ENCODE measurements at places on chromosomes 5 and 9.
A peak's percentile ranks its signal among the peaks of the same experiment; 100 is the strongest.

- no peak for DNase-seq
Observed at GRCh38 chr5:14959399-14960119, 88.0 kb upstream of the ANKH start.

GRCh38 chr5:96001262-96001661 is 39.6 kb upstream of the ELL2 start:
- no peak for DNase-seq

GRCh38 chr5:135160036-135160675 is 126.1 kb upstream of the PITX1 start:
- no peak for DNase-seq

DNA sequence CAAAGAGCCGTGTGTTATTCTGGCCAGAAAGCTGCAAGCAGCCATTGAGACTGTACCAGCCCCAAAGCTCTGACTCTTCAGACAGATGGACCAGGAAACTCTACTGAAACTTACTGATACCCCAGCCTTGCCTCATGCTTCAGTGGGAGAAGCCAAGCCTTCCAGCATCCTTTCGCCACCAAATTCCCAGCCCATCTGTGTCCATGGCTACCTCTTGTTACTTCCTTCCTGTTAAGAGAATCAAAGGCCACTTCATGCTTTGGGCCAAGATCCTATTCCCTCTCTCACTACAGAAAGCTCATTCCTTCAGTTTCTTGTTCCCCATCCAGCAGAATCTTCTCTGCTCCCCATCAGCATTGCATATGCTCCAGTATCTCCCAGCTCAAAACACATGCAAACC is 46.9 kb upstream of the FREM1 start:
- no peak for DNase-seq

DNA sequence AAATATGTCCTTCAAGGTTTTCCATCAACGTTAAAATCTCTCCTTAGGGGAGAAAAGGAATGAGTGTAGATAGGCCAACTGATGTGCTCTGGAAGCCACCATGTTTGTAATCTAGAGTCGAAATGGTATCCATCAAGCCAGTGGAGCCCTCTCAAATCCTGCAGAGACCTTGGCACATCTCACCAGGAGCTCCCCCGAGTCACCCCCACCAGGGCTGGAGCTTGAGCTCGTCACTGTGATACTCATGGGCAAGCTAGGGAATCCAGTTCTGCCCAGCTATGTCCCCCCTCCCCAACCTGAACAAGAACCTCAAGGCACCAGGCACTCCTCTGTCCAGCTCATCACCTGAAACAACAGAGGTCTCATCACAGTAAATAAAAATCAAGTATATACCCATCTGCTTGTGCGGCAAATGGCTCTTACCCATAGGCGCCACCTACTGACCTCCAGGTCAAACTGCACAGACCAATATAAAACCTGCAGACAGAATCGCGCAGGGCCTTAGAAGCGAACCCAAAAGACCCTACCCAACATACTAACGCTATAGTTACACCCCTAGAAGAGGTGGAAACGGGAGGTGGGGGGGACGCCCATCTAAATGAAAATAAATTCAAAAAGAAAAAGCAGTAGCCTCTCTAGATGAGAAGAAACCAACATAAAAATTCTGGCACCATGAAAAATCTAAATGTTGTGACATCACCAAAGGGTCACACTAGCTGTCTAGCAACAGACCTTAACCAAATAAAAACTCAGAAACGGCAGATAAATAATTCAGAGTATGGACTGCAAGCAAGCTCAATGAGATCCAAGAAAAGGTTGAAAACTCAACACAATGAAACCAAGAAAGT is 75.0 kb downstream of the TTC39B start:
- peak; percentile 52 for DNase-seq

DNA sequence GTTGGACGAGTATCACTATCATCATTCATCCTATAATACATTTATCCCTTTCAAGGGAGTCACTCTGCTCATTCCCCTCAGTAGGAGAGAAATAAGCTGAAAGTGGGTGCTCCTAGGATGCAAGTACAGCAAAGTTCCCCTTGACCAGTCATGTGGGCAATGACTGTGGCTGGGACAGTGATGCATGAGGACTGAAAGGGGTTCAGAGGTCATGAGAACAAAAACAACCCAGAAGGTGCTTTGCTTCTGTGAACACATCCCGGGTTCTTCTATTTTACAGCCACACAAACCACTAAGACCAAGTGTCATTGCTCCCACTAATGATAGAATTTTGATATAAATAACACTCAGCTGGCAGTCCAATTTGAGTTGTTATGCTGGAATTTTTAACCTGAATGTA is 177.8 kb upstream of the ADCY2 start:
- no peak for DNase-seq

DNA sequence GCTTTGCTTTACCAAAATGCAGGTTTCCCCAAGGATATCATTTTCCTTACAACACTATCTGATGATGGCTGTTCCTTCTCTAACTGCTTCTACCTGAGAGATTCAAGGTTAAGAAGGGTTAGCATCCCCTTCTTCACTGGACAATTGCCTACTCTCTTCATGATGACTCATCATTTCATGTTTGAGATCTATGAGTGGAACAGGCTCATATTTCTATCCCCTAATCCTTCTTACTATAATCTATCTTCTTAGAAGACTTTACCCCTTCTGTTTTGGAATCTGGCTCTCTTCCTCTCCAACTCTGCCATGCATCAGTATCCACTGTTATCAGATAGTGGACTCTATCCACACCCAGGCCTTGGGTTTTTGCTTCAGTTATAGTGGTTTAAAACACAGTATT is 54.3 kb downstream of the NR3C1 start:
- DNase-seq, result peak; percentile 45

DNA sequence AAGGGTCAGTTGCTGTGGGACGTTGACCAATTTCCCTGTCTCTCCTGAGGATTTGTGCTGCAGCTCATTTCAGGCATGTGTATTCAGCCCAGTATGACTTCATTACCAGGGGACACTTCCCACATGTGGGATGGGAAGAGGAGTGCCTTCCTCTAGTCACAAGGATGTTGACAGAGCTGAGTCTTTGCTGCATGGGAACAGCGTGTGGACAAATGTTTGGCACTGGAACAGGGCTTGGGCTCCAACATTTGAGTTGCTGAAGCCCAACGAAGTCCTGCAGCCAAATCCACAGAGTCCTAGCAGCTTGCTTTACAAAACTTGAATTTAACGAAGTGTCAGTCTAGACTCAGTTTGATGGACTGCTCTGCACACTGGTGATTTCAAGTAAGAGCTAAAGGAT is 283.2 kb downstream of the SH3GL2 start:
- no peak for DNase-seq

DNA sequence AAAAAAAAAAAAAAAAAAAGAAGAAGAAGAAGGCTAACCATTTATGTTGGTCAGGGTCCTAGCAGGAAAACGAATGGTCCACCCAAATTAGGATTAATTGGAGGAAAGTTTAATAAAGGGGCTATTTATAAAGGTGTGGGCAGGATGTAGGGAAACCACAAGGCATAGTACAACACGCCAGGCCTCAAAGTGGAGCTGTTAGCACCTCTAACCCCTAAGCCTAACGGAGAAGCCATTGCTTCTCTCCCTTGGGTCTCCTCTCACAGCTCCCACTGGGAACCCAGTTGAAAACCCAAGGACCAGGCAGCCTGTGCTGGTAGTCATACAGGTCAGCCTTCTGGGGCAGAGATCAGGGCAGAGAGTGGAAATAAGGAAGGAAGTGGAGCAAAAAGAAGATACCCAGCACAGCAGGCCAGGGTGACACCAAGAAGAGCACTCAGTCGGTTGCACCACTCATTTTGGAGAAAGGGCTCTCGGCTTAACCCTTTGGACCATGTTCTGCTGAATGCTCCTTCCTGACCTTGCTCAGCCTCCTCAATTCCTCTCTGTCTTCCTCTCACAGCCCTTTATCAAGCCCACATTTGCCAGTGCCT is 8.8 kb upstream of the GLIPR2 start:
- no peak for DNase-seq

- DNase-seq, result no peak
Observed at GRCh38 chr5:64301566-64301965, 135.9 kb downstream of the RNF180 start.

DNA sequence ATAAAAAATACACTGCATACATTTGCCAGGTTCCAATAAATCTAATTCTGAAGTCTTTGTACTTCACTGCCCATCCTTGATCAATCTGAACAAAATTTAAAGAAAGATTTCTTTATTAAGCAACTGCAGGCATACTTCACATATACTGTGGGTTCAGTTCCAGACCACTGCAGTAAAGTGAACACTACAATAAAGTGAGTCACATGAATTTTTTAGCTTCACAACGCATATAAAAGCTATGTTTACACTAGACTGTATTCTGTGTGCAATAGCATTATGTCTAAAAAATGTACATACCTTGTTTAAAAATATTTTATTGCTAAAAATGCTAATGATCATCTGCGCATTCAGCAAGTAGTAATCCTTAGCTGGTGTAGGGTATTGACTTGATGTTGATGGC is 52.1 kb downstream of the SSBP2 start:
- DNase-seq, result peak; percentile 9

- DNase-seq, result no peak
Observed at GRCh38 chr9:91946653-91947488, 3.2 kb downstream of the ROR2 start.

GRCh38 chr9:97109194-97109811 is 70.4 kb upstream of the CTSV start:
- peak; percentile 63 for DNase-seq

- DNase-seq, result no peak
Observed at GRCh38 chr5:161096581-161096980, 244.6 kb upstream of the ATP10B start.

DNA sequence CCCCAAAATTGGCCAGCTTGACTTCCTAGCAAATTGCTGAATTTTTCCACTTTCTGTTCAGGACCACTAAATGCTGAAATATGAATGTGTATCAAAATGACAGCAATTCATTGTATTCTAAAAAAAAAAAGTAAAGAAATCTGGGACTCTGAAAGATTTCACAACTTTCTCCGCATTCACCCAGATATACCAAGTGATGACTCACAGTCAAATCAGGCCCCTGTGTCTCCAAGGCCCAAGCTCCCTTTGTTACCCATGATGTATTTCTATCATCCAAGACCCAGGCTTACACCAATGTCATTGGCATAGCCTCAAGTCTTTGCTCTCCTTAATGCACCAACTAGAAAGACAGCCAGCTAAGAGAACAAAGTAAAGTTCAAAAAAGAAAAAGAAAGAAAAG is 493.9 kb downstream of the NTRK2 start:
- no peak for DNase-seq

- no peak for DNase-seq
Observed at GRCh38 chr5:68406767-68407241, 191.2 kb downstream of the PIK3R1 start.

DNA sequence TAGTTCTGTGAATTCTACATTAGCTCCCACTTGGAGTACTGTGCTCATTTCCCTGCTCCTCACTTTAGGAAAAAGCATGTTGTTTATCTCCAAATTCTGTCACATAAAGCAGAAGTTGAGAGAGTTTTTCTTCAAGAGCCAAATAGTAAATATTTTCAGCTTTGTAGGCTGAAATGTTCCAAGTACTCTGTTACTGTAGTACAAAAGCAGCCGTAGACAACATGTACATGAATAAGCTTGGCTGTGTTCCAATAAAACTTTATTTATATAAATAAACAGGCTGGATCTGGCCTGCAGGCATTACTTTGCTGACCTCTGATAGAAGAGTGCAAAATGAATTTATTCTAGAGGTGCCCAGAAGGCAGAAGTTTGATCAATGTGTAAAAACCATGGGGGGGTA is 73.0 kb upstream of the AGXT2 start:
- DNase-seq, result peak; percentile 57

- DNase-seq, result no peak
Observed at GRCh38 chr9:35353731-35354365, 136.1 kb upstream of the RUSC2 start.

GRCh38 chr5:76451031-76451701 is 48.1 kb downstream of the IQGAP2 start:
- no peak for DNase-seq

DNA sequence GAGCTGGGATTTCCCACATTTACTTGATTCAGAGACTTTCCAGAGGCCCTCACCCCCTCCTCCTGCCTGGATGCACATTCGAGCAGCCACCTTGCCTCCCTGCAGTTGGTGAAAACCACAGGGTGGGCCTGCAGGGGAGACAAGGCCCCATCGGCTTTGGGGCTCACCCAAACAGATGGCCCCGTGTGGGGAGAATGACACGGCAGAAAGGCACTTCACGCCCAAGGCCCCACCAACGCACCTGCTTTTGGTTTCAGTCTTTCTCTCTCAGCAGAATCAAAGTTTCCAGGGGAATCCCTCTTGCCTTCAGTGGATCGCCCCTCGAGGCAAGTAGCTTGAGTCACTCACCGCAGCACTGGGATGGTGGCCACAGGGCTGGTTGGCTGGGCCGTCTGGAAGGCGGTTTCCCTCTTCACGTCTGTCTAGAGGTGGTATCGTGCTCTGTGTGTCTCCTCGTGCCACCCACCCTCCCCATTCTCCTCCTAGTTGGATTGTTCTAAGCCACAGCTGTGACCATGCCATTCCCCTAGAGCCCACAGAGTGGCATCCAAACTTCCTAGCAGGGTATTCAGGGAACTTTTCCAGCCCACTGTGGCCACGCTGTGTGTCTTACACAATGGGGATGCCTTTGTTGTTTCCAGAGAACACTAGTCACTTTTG is 31.8 kb downstream of the SEC61B start:
- peak; percentile 63 for DNase-seq

DNA sequence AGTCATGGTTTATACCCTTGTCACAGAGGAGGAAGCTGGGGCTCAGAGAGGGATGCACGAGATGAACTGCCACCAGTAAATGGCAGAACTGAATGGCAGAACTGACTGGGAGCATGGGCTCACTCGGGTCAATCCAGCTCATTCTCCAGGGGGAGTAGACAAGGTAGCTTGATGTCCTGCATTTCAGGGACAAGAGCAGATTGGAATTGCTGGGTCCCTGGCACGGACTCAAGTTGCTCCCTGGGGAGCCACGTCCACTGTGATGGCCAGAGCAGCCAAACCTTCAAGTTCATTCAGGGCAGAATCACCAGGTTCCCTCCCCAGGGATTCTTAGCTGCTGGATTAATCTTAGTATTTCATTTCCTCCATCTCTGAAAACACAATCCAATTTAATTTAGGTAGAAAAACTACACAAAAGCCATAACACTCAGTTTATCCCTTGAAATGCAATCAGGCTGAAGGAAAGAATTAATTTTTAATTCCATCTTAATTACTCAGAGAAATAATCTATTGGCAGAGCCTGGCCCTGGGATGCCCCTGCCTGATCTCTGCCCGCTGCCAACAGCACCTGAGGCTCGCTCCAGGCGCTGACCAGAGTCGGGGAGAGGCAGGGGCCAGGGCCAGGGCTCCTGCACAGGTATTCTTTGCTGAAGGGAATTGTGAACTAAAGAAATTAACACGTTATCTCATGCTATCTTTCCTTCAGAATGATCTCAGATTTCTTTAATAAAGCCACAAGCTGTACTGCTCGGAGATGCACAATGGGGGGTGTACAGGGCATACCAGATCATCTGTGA is 42.0 kb upstream of the UNC5A start:
- no peak for DNase-seq

- DNase-seq, result no peak
Observed at GRCh38 chr9:88555268-88555980, 20.4 kb downstream of the NXNL2 start.
